CD4-positive, alpha-beta T cell (primary cell): ENCODE measurements at places on chromosomes 7 and 10.

GRCh38 chr10:60823324-60823723 is 45.0 kb downstream of the CDK1 start:
- no peak overlapping the region for H3K27ac ChIP-seq
- no peaks in the 10 kb centered on the region for H3K27me3 ChIP-seq
- H3K4me3 ChIP-seq, result no peak overlapping the region
- no peak for DNase-seq
- H3K4me1 ChIP-seq, result no peaks in the 10 kb centered on the region

- DNase-seq, result no peak
- H3K4me3 ChIP-seq, result no peak overlapping the region
- peaks cover 5% of the 10 kb centered on the region for H3K27me3 ChIP-seq
- H3K27ac ChIP-seq, result no peak overlapping the region
- no peaks in the 10 kb centered on the region for H3K36me3 ChIP-seq
- no peaks in the 10 kb centered on the region for H3K4me1 ChIP-seq
Measured at GRCh38 chr7:158318511-158318913, 269.1 kb downstream of the PTPRN2 start.

- no peak for DNase-seq
- no peaks in the 10 kb centered on the region for H3K4me1 ChIP-seq
- H3K36me3 ChIP-seq, result peaks cover 29% of the 10 kb centered on the region
- no peaks in the 10 kb centered on the region for H3K27me3 ChIP-seq
Measured at GRCh38 chr10:35554036-35554435, 51.1 kb upstream of the GJD4 start.

DNA sequence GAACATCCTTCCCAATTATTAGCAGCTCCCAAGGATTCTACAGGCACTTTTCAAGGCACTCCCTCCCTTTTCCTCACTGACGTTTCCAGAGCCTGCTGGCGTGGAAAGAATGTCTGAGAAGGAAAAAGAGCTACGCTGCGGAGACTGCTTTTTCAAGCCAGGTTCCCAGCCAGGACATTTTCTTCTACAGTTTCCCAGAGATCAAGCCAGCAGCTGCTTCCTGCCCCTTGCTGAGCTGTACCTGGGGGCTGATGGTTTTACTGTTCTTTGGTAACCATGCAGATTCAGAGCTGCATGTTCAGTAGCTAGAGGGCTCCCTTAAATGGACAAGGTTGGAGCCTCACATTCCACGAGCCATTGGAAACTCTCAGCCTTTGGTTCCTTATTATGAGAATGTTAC is 133.4 kb downstream of the EVX1 start:
- H3K27me3 ChIP-seq, result peaks cover 5% of the 10 kb centered on the region
- H3K4me3 ChIP-seq, result no peak overlapping the region
- no peaks in the 10 kb centered on the region for H3K4me1 ChIP-seq
- H3K27ac ChIP-seq, result no peak overlapping the region
- H3K36me3 ChIP-seq, result no peaks in the 10 kb centered on the region
